ENCODE measurements at places on chromosomes 2 and 18.

GRCh38 chr2:11533278-11534070 is at the start of gene GREB1:
Gene GREB1, plus strand, starts transcription at chr2:11534045. Its CDS starts 22,570 bp downstream, at chr2:11556615.
- DNase-seq: no peak

GRCh38 chr2:229057976-229058553 is 213.0 kb downstream of the PID1 start:
- no peak for DNase-seq

DNA sequence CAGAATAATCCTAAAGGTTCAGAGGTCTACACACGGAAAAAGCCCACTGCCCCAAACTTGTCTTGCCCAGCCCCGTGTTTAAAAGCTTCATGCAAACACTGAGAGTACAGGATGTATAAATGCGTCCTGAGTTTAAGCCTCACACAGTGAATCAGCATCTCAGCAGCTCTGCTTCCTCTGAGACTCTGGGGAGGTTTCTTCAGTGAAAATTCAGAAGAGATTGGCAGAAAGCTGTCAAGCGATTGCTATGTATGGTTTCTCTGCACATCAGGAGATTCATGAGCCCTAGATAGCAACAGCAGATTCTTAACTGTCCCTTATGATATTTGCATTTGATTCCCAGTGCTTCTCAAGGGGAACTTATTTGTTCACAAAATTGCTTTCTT is 27.1 kb downstream of the CRACDL start:
- no peak for DNase-seq

- no peak for DNase-seq
These were observed 1.2 kb upstream of the ANO7 start for GRCh38 chr2:241187101-241187917.

- no peak for DNase-seq
These were observed 29.0 kb upstream of the PTPN4 start for GRCh38 chr2:119730671-119731177.

DNA sequence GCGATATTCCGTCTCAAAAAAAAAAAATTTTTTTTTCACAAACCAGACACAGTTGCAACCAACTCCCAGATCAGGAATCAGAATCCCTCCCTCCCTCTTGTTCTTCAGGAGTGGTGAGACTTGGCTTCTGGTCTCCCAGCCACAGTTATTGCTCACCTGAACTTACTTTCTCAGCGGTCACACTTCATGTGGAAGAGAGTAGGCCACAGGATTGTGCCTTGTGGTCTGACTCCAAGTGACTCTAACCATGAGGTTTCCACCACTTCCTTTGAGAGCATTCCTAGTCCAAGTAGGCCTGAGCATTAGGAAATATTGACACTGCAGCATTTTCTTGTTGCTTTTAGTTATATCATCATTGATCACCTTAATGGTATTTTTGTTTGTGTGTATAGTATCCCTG is 12.1 kb downstream of the FMNL2 start:
- DNase-seq: no peak

GRCh38 chr2:224366267-224366844 is 35.6 kb downstream of the FAM124B start:
- DNase-seq: no peak

- no peak for DNase-seq
These were observed 90.0 kb upstream of the HS6ST1 start for GRCh38 chr2:128408349-128409305.

GRCh38 chr2:69933839-69934613 is 19.1 kb downstream of the MXD1 start:
- no peak for DNase-seq

DNA sequence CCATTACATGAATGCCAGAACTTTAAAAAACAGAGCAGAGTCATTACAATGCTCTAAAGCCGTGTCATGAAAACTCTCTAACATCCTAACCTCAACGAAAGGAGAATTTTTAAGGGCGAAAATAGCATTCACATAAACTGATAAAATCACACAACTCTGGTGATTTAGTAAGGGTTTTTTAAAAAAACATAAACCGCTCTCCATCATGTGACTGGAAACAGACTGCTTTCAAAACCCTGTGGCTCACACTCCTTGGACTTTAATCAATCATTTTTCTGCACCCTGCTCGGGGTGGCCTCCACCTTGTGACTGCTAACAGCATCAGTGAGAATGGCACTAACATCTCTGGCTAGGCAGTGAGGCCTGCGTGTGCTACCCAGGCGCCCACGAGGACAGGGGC is 12.1 kb downstream of the DOCK10 start:
- no peak for DNase-seq

- no peak for DNase-seq
These were observed 42.4 kb upstream of the SLC1A4 start for GRCh38 chr2:64946769-64947247.

GRCh38 chr2:66872986-66873754 is 438.2 kb downstream of the MEIS1 start:
- no peak for DNase-seq

DNA sequence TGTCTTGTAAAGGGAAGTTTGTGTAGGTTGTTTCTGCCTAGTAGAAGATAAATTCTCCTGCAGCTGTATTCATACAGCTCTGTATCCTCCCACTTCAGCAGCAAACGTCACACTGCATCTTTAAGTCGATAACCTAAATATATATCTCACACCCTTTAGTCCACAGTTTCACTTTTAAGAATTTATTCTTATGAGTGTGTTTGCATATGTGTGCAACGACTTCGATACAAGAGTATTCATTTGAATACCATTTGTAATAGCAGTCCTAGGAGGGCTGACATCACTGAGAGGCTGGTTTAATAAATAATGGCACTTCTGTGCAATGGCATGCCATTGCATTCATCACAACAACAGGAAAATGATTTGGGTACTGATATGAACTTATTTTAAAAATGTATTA is 63.8 kb upstream of the MSH6 start:
- DNase-seq: peak; percentile 32

DNA sequence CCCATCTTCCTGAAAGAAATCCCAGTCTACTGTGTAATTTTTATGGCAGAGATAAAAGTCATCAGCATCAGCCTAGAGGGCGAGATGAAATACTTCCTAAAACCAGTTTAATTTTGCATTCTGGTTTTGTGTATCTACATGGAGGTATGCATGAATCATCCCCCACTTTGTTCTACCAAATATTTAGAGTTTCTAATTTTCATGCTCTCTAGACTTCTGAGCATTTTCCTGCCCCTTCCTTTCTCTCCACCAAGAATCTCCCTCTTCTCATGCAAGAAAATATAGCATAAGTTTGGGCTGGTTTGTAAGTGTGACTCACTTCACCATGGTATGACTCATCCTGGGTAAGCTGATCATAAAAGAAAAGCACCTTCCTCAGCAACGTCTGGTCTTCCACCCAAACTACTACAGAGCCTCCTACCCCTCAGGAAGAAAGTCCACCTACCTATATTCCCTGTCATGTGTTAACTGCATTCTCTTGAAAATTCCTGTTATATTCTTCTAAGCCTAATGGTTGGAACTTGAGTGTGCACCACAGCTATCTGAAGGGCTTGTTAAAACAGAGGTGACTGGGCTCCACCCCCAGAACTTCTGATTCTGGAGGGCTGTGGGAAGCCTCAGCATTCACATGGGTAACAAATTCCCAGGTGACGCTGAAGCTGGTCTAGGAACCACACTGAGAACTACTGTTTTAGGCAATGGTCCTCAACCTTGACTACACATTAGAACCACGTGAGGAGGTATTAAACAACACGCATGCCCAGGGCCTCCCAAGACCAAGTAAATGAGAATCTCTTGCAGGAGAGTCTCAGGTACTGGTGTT is 37.4 kb upstream of the RAPGEF4 start:
- DNase-seq: no peak

DNA sequence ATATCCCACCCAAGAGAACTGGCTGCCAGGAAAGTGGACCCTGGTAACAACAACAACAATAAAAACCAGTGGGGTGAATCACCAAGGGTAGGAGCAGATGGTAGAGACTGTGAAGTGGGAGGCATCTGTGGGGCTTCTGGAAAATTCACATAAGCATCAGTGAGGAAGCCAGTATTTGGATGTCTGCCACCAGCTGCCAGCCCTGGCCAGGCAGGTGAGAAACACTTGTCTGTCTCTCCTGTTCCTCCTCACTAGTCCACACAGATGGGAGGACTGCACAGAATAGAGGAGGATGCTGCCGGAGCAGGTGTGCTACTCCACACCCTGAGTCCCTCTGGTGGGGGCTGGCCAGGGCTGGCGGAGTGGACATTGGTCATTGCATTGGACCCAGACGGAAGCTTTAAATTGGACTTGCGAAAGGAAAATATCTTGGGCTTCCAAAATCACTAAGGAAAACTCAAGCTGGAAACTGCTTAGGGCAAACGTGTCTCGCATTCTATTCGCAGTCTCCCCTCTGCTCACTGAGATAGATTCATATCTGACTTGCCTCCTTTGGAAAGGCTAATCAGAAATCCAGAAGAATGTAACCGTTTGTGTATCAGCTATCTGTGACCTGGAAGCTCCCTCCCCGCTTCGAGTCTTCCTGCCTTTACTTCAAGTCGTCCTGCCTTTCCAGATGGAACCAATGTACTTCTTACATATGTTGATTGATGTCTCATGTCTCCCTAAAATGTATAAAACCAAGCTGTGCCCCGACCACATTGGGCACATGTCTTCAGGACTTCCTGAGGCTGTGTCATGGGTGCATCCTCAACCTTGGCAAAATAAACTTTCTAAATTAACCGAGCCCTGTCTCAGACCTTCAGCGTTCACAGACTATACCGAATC is 69.1 kb downstream of the NAB1 start:
- DNase-seq: no peak
